ENCODE measurements at places on chromosomes 13 and 19.

DNA sequence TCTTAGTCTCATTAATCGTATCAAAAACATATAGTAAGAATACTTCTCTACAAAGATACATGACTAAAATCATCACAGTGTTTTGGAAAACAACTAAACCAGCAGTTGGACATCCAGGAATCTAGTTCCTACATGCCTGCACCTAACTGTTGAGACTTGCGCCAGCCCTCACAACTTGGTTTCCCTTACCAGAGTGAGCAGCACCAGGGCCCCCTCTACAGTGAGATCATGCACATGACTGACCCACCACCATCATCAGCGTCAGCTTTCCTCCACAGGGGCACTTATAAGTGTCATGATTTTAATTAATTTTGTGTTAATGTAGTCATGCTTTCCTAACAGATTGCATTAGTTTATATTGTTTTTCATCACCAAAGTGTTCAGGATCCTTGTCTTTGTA, 1322.0 kb downstream of the EFNB2 start:
- no peak for DNase-seq

- DNase-seq, result no peak
Measured at GRCh38 chr13:70529652-70530051, 421.4 kb upstream of the KLHL1 start.

- DNase-seq, result no peak
Measured at GRCh38 chr13:93446238-93446637, 219.6 kb downstream of the GPC6 start.

- DNase-seq, result no peak
Measured at GRCh38 chr19:28971049-28971448, 241.9 kb downstream of the UQCRFS1 start.

GRCh38 chr13:111092685-111093084, 22.4 kb upstream of the ARHGEF7 start:
- no peak for DNase-seq

GRCh38 chr13:23384111-23384510, 49.4 kb downstream of the SACS start:
- no peak for DNase-seq

GRCh38 chr13:112781287-112781686, 91.4 kb downstream of the ATP11A start:
- DNase-seq, result no peak

DNA sequence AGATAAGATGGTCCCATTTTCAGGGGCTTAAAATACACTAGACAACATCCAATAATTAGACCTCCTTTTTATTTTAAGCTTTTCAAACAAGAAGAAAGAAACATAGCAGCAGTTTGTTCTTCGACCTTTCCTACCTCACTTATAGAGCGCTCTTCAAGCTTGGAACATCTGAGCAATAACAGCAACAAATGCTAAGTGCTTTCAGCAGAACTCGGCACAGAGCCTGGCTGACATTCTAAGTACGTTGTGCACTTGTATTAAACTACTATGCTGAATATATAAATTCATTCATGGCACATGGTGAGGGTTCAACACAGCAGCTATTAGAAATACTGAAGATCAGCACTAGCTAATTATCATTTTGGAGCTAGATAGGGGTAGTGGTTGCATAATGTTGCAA, 256.1 kb upstream of the MAB21L1 start:
- no peak for DNase-seq

- DNase-seq, result no peak
Measured at GRCh38 chr13:68481130-68481529, 1251.0 kb upstream of the PCDH9 start.

DNA sequence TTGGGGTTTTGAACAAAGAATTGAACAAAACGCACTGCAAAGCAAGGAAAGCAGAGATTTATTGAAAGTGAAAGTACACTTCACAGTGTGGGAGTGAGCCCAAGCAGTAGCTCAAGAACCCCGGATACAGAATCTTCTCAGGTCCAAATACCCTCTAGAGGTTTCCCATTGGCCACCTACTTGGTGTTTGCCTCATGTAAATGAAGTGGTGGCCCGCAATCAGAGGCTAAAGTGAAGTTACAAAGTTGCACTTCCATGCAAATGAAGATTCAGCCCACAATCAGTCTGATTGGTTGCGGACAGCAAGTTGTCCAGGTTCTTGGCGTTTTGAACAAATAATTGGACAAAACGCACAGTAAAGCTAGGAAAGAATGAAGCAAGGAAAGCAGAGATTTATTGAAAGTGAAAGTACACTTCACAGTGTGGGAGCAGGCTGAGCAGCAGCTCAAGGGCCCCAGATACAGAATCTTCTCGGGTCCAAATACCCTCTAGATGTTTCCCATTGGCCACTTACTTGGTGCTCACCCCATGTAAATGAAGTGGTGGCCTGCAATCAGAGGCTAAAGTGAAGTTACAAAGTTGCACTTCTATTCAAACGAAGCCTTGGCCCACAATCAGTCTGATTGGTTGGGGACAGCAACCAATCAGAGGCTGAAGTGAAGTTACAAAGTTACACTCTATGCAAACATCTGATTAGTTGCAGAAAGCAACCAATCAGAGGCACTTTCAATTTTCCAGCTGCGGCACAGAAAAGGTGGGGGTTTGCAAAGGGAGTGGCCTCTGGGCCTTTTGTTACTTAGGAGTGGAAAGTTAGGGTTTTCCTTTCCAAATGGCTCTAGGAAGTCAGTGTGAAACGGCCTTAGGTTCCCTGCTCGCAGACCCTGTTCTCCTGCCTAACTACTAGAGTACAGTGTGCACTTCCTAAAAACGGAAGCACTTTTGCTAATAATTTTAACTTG, 4.8 kb upstream of the TM9SF2 start:
- DNase-seq, result peak; percentile 15

DNA sequence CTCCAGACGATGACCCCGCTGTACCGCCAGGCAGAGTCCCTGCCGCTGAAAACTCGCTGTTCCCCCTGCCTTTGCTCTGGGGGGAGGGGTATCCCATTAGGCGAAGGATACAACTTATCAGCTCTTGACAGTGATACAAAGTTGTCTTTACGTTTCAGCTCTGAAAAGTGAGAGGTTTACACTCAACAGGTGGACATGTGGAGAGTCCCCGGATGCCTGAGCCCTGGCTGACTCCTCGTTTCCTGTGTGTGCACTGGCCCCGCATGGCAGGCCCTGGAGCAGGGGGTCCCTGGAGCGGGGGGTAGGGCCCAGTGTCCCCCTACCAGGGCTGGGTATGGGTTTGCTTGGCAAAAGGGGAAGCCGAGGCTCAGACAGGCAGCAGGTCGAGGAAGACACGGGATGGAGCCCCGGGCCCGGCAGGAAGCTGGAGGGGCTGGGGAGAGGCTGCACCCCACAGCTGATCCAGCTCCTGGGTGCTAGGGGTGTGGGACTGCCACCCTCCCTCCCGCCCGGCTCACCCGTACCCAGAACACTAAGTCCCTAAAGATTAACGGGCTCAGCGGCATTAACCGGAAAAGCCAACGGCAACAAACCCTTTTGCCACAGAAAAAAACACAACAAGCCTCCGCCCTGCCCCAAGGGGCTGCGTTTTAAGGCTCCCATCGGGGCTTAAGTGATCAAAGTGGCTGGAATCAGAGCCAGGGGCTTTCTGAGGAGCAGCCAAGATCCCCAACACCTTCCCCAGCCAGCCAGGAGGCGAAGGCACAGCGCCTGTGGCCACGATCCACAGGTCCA, 5.6 kb downstream of the TCF3 start:
- no peak for DNase-seq

GRCh38 chr13:48220981-48221685, 11.9 kb upstream of the ITM2B start:
- no peak for DNase-seq

DNA sequence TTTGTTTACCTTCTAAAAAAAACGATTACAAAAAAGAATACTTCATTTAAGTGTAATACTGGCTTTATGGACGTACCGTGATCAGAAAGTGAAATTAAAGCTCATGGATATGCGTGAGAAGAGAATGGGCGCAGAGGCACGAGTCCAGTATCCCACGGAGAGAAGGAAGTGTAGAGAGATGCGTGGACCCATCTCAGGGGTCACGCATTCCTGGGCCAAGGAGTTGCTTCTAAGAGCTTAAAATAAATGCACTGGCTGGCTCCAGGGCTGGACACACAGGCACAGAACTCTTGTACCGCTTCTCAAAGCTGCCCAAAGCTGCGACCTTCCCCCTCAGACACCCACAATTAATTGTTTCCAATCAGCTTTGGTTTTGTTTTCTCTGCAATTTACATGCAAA, 8.7 kb upstream of the SPC24 start:
- no peak for DNase-seq

- no peak for DNase-seq
Measured at GRCh38 chr13:76043874-76044273, 407.7 kb downstream of the LMO7 start.

GRCh38 chr13:109785141-109785891, 1.1 kb downstream of the IRS2 start:
- DNase-seq, result no peak

DNA sequence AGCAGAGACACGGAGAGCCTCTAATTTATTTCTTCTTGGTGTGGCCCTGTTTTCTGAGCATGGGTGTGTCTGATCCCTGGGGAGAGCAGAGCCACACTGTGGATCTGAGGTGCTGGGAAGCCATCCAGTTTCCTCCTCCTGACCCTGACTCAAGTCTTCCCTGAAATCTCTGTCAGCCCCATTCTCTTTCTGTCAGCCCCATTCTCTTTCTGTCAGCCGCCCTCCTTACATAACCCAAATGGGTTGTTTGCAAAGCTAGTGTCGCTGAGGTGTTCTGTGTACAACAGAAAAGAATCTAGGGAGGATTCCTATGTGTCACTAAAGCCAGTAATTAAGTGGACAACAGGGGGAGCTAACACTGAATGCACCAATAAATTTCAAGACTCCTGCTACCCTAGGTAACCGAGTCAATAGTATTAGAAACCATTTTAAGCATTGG, 50.2 kb downstream of the LRCH1 start:
- DNase-seq, result no peak

- DNase-seq, result no peak
Measured at GRCh38 chr13:95296326-95296925, 4.8 kb downstream of the ABCC4 start.

DNA sequence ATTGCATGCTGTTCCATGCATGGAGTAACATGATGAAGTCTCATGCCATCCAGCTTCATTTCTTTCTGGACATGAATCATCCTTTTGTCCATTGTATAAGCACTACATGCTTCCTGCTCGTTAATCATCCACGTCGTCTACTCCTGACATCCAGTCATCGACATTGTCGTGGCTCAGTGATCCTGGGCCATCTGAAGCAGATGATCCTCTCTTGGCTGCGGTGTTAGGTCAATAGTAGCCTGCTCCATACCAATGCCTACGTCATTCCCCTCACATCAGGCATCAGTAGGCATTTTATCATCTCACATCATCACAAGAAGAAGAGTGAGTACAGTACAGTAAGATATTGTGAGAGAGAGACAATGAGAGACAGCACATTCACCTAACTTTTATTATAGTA, 7.9 kb upstream of the MYO16 start:
- no peak for DNase-seq

- no peak for DNase-seq
Measured at GRCh38 chr13:44768239-44768638, 192.1 kb upstream of the TSC22D1 start.

DNA sequence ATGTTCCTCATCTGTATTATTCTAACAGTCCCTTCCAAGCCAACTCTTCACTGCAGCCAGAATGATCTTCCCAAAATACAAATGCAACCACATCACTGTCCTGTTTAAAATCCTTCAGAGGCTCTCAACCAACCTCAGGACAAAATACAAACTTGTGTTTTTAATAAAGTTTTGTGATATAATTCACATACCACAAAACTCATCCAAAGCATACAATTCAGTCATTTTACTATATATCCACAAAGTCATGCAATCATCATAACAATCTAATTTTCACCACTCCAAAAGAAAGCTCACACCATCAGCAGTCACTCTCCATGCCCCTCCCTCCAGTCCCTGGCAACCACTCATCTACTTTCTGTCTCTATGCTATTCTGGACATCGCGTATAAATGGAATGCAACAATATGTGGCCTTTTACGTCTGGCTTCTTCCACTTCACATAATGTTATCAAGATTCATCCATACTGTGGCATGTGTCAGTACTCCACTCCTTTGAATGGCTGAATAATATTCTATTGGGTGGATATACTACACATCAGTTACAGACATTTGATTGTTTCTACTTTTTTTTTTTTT, 81.7 kb upstream of the DOCK9 start:
- no peak for DNase-seq

DNA sequence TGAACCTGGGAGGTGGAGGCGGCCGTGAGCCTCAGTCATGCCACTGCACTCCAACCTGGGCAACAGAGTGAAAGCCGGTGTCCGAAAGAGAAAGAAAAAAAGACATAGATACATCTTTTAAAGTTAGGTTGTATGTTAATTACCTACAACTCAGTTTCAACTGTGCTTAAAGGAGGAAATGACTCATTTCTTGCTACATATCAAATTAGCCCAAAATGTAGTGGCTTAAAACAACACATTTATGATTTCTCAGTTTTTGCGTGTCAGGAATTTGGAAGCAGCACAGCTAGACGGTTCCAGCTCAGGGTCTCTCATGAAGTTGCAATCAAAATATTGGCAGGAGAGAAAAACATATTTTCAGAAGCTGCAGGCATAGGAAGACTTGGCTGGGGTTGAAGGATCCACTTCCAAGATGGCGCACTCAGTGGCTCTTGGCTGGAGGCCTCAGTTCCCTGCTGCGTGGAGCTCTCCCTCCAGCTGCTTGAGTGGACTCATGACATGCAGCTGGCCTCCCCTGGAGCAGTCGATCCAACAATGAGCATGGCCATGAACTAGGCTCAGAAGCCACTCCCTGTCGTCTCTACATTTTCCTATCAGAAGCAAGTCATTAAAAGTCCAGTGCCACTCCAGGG, 7.1 kb downstream of the LDLR start:
- no peak for DNase-seq
